Neural crest cell (in vitro differentiated cells): ENCODE measurements at places on chromosomes 6 and 20.
A peak's percentile ranks its signal among the peaks of the same experiment; 100 is the strongest.

- DNase-seq = no peak
Measured at GRCh38 chr6:137258170-137258569, 39.0 kb upstream of the IFNGR1 start.

DNA sequence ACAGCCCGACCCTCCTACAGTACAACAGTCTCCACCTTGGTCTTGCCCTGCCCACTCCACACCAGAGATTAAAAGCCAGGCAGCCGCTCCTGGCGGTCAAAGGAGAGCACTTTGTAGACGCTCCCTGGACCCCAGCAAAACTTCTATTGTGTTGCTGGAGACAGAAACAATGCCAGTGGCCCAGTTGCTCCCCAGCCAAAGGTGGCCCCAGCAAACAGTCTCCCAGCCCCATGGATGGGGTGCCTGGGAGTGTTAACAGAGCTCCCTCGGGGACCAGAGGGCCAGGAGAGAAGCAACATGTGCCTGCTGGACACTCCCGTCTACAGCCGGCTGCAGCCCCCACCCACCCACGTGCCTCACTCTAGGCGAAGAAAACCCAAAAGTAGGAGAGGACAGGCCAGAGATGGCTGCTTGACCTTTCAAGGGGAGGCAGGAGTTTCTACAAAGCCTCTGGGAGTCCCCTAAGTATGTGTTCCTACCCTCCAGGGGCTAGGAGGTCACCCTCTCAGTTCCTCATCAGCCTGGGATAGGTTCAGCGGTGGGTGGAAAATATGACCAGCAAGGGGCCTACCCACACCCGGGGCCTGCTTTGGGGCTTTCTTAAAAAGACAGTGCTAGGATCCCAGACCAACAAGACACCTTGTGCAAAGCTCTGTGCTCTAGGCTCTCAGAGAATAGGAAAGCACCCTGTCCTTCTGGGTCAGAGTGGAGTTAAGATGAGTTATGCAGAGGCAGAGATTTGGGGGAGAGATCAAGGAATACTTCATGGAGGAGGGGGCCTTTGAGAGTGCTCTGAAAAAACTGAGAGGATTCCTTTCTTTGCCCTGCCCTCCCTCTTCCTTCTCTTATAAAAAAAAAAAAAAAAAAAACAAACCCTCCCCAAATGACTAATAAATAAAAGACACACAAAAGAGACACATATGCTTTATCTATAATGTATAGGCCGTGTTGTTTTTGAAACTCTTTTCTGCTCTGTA lies 19.0 kb upstream of the PREX1 start:
- DNase-seq = peak; percentile 20

- DNase-seq = no peak
Measured at GRCh38 chr6:104990085-104990484, 33.2 kb downstream of the LIN28B start.

- DNase-seq = no peak
Measured at GRCh38 chr6:12578097-12578496, 138.5 kb upstream of the PHACTR1 start.
